Omental fat pad (tissue), 4 donors: ENCODE measurements at places on chromosomes 6 and 20.

DNA sequence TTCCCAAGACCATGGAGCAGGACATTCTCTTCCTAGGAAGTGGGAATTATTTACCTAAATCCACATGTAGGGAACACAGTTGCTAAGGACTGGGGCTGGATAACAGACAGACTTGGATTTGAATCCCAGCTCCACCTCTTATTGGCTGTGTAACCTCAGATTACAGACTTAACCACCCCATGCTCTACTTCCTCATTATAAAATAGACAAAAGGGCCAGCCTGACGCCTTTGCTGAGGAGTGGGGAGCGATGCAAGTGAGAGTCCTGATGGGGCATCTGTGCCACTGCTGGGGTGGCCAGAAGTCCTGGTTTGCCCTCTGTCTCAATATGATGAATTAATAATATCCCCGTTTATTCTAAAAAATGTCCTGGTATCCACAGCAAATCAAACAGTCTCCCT, 46.8 kb downstream of the SPATA2 start:
- DNase-seq, result no peak

DNA sequence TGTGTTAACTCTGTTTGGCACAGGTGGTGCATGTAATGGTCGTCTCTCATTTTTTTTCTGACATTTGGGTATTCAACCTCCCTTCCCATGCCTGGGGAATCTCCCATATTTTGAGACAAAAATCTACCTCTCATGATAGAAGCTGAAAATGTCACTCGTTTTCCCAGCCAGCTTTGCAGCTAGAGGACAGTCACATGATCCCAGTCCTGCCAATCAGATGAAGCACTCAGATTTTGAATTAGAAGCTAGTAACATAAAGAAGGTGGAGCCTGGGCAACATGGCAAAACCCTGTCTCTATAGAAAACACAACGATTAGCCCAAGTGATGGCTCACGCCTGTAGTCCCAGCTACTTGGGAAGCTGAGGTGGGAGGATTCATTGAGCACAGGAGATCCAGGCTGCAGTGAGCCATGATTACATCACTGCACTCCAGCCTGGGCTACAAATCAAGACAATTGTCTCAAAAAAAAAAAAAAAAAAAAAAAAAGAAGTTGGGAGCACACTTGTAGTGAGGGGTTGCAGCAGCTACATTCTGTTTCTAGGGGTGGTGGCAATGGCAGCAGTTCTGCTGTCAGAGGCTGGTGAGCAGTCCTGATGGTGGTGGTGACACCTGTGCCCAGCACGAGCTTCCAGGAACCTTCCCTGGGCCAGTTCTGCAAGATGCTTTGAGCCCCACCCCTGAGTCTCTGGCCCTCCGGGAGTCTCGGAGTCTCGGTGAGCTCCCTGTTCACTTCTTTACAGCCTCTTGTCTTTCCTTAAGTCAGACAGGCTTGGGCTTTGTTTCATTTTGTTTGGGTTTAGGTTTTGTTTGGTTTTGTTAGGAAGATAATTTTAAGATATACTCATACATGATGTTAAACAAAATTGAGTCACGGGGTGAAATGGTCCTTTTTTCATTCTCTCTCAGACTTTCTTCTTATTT, 94.1 kb upstream of the KCNG1 start:
- DNase-seq, result no peak

DNA sequence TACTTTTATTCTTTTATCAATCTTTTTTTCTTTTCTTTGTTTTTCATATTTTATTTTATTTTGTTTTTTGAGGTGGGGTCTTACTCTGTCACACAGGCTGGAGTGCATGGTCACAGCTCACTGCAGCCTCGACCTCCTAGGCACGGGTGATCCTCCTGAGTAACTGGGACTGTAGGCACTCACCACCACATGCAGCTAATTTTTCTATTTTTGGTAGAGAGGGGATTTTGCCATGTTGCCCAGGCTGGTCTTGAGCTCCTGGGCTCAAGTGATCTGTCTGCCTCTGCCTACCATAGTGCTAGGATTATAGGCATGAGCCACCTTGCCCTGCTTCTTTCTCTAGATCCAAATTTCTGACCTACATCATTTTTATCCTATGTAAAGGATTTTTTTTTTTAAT, 153.2 kb downstream of the CDKAL1 start:
- no peak for DNase-seq

DNA sequence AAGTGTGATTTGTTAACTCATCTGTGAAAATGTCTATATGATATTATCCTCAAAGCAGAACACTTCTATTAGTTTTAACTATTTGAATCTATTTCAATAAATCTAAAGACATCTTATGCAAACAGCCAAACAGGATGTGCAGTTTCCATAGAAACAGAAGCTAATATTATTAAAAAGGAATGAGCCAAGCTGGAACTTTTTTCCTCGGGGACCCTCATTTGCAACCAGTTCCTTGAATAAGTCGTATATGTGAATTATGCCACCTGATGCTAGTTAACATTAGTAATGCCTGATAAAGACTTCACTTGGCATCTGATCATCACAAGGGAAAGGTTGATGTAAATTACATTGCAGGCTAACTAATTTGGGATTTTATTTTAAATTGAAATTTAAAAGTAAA, 216.9 kb upstream of the SMLR1 start:
- DNase-seq, result no peak

DNA sequence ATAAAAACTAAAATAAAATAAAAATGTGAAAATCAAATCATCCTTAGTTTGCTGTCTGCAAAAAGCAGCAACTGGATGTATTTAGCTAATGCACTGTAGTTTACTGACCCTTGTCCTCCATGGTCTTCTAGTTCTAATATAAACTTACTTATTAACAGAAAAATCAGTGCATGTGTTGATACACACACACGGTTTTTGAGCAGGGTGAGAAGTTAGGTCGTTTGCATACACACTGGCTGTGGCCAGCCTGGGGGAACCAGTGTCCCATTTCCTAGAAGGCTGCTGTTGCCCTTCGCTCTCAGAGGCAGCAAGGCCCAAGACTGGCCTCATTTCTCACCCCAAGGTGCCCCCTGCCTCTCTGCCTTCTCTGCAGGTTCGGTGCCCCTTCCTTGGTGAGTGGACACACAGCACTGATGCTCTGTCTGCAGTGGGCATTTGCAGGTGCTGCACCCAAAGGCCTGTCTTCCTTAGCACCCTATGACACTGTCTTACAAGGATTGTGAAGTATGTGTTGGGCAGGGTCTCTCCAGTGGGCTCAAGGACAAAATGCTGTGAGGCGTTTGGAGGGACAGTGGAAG, 168.5 kb downstream of the SCP2D1 start:
- no peak for DNase-seq

DNA sequence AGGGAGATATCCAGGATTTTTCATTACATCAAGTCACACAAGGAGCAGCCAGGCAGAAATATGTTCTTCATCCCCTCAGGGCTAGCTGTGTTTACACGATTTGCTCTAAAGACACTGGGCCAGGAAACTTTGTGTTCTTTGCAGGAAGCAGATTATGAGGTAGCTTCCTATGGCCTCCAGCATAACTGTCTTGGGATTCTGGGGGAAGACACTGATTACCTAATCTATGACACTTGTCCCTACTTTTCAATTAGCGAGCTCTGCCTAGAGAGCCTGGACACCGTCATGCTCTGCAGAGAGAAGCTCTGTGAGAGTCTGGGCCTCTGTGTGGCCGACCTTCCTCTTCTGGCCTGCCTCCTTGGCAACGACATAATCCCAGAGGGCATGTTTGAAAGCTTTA, 11.2 kb downstream of the FAM120B start:
- no peak for DNase-seq

GRCh38 chr6:53916804-53917463, 122.1 kb downstream of the LRRC1 start:
- no peak for DNase-seq

DNA sequence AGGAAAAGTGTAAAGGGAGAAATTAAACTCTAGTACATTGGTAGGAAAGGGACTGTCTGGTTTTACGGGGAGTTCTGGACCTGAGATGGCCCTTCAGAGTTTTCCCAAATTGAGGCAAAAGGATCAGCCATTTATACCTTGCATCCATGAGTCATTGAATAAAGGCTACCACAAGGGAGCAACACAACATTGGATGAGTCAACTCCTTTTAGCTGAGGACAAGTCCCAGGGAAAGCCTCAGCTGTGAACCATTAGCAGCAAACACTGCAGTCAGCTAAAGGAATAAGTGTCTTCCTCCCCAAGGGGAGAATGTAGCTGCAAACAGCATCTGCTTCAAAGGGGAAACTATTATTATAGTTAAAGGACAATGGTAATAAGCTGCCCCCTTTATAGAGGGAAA, 468.7 kb upstream of the ID4 start:
- no peak for DNase-seq

- no peak for DNase-seq
Measured at GRCh38 chr6:54877713-54878317, 31.2 kb downstream of the FAM83B start.

GRCh38 chr6:18362058-18362561, 25.0 kb upstream of the RNF144B start:
- no peak for DNase-seq

GRCh38 chr6:112579601-112580000, 232.5 kb downstream of the RFPL4B start:
- no peak for DNase-seq

GRCh38 chr6:116561377-116562018, 7.9 kb downstream of the CALHM4 start:
- peak; percentile 82 for DNase-seq

GRCh38 chr6:396126-396520, 4.6 kb downstream of the IRF4 start:
- DNase-seq, result no peak

GRCh38 chr20:17171746-17172280, 55.0 kb upstream of the PCSK2 start:
- DNase-seq, result no peak

DNA sequence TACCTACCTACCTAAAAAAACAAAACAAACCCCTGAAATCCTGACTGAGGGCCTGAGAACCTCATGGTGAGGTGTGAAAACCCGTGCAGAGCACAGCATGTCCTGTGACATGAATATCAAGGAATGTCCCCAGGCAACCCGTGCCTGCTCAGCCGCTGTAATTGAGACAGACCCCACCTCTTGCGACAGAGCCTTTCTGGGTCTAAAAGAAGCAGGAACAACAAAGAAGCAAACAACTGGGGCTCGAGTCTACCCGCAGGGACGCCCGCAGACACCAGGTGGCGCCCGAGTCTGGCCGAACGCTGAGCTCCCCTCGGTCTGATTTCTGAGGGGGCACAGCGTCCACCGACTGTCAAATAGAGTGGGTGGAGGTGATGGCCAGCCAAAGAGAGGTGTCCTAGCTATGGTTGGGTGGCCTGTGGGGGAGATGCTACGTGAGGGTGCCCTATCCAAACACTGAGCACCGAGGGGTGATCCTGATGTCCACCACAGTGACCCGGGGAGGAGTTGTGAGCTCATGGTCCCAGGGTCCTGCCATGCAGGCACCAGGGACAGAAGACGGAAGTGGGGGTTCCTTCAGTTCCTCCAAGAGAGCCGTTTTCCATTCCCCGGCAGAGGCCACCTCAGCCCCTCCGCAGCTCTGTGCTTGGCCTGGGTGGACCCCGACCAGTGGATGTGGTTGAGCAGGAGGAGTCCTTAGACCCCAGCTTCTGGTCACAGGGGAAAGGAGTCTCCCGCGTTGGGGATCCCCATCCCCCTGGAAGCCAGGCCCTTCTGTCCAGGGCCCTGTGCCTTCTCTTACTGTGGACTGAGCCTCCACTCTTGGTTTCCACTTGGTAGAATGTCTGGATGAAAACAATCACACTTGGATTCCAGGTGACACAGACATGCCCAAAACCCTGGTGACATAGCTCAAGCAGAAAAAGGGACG, 268.2 kb downstream of the CDC5L start:
- peak; percentile 70 for DNase-seq

GRCh38 chr6:107228754-107229153, 113.4 kb upstream of the BEND3 start:
- no peak for DNase-seq

DNA sequence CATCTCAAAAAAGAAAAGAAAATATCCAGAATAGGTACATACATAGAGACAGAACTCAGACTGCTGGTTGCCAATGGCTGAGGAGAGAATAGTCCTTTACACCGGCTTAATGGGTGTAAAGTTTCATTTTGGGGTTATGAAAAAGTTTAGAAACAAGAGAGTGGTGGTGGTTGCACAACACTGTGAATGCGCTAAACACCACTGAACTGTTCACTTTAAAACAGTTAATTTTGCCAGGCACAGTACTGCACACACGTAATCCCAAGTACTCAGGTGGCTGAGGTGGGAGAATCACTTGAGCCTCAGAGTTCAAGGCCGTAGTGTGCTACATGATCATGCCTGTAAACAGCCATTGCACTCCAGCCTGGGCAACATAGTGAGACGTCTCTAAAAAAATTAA, 7.6 kb downstream of the ILRUN start:
- no peak for DNase-seq

DNA sequence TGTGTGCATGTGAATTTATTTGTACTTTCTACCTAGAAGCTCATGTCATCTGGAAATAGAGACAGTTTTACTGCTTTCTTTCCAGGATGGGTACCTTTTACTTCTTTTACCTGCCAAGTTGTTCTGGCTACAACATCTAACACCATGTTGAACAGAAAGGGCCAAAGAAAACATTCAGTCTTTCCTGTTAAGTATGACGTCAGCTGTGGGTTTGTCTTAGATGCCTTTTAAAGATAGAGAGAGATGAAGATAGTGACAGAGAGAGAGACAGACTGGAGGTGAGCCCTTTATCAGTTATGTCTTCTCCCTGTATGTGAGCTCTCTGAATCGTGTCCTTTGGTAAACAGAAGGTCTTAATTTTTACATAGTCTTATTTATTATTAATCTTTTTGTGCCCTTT, 3.4 kb upstream of the DACT2 start:
- DNase-seq, result no peak

GRCh38 chr6:8229915-8230756, 127.8 kb upstream of the EEF1E1 start:
- DNase-seq, result no peak

- no peak for DNase-seq
Measured at GRCh38 chr6:90432041-90432775, 135.6 kb upstream of the BACH2 start.

GRCh38 chr20:45818239-45818638, 5.8 kb downstream of the UBE2C start:
- no peak for DNase-seq

GRCh38 chr6:5989141-5989723, 17.5 kb downstream of the NRN1 start:
- no peak for DNase-seq

GRCh38 chr6:13397359-13398068, 69.2 kb upstream of the TBC1D7 start:
- no peak for DNase-seq
